Hepatocyte (in vitro differentiated cells): ENCODE measurements at places on chromosomes 1 and 21. TPM values are rescaled to one million over a fixed set of nuclear protein-coding genes. Genes with fewer than 3 reads are reported as not detected.

DNA sequence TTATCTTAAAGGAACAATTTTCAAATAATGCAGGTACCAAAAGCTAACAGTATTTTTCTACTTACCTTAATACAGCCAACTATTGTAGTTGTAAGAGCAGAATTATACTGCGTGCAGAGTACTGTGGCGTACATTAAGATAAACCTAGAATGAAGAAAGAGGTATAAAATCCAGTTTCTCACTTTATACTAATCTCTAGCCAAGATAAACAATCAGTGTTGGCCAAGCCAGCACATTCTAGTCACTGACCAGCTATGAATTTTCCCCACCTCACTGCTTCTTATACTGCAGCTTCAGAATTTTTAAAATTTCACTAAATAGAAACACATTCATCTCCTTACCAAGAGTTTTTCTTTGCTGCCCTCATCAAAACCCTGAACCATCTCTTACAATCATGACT lies 33.6 kb downstream of the SLC35D1 start:
- no peak for DNase-seq

- no peak for DNase-seq
These were observed 359.4 kb downstream of the NPHP4 start for GRCh38 chr1:5632814-5633213.

GRCh38 chr1:23394181-23394580 lies 24.5 kb upstream of the ZNF436 start:
- DNase-seq = peak; percentile 72

DNA sequence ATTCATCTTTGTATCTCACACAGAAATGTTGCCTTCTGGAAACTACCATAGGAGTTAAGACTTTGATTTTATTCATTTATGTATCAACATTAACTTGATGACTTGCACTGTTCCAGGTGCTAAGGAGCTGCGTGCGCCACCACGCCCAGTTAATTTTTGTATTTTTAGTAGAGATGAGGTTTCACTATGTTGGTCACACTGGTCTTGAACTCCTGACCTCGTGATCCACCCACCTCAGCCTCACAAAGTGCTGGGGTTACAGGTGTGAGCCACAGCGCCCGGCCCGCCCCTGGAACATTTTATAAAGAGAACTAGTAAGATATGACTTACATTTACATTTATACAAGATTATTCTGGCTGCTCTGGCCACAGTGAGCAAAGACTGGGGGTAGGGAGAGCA lies 252.2 kb downstream of the FAF1 start:
- no peak for DNase-seq

DNA sequence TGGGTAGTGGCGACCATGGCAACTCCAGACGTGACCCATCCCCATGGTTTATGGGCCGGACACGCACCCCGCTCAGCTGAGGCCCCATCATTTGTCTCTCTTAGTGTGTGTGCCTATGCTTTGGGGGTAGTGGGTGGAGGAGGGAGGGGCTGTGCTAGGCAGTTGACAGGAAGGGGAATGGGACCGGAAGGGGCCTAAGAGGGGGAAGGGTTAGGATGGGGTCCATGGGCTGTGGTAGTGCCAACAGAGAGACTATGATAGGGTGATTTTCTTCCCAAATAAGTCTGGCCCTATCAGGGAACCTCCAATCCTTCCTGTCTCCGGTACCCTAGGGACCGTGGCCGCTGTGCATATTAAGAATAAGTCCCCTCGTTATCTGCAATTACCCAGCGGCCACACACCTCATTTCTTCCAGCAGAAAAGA lies 9.9 kb downstream of the DMAP1 start:
- no peak for DNase-seq

GRCh38 chr21:46129846-46130651 lies 25.3 kb downstream of the FTCD start:
- no peak for DNase-seq

- DNase-seq = no peak
These were observed 406.9 kb upstream of the B3GALT2 start for GRCh38 chr1:193593147-193593885.

DNA sequence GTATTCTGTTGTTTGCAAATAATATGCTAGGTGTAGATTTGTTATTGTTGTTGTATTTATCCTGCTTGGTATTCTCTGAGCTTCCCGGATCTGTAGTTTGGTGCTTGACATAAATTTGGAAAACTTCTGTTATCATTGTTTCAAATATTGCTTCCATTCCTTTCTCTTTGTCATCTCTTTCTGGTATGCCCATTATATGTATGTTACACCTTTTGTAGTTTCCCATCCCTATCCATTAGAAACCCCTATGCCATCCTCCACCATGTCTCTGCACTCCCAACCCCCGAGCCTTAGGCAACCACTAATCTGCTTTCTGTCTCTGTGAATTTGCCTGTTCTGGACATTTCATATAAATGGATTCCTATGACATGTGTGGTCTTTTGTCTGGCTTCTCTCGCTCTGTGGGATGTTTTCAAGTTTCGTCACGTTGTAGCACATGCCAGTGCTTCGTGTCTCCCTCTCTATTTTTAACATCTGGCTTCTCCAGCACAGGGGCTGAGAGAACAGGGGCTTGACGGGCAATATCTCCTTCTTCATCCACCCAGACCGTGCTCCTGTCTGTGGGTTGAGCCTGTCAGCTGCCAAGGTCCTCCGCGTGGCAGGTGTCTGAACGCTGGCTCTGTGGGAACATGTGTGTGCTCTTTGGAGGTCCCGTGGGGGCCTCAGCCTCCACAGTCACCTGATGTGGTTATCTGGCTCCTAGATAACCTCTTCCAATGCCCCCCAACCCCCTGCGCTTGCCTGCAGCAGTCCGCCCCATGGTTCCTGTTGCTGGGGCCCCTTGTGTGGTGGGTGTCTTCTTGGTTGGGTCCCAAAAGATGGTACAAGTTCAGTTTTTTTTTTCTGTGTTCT lies 32.8 kb upstream of the MAN1C1 start:
- DNase-seq = no peak

GRCh38 chr1:73654714-73655113 lies 543.3 kb downstream of the LRRIQ3 start:
- DNase-seq = no peak

PTPRU gene
- total RNA-seq = 29.6 and 34.3 TPM in 2 replicates
